Umbilical cord (tissue), 2 donors: ENCODE measurements at places on chromosomes 4 and X.

DNA sequence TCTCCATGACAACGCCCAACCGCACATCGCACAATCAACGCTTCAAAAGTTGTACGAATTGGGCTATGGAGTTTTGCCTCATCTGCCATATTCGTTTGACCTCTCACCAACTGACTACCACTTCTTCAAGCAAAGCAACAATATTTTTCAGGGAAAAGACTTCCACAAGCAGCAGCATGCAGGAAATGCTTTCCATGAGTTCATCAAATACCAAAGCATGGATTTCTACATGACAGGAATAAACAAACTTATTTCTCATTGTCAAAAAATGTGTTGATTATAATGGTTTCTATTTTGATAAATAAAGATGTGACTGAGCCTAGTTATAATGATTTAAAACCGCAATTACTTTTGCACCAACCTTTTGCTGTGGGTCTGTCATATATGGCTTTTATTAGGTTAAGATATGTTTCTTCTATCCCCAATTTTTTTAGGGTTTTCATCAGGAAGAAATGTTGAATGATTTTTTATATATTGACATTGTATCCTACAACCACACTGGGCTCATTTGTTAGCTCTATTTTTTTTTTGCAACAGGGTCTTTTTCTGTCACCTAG lies 138.4 kb downstream of the PWWP3B start:
- DNase-seq, result no peak

- DNase-seq, result no peak
These were observed 9.1 kb upstream of the YTHDC1 start for GRCh38 chr4:68358988-68359387.

DNA sequence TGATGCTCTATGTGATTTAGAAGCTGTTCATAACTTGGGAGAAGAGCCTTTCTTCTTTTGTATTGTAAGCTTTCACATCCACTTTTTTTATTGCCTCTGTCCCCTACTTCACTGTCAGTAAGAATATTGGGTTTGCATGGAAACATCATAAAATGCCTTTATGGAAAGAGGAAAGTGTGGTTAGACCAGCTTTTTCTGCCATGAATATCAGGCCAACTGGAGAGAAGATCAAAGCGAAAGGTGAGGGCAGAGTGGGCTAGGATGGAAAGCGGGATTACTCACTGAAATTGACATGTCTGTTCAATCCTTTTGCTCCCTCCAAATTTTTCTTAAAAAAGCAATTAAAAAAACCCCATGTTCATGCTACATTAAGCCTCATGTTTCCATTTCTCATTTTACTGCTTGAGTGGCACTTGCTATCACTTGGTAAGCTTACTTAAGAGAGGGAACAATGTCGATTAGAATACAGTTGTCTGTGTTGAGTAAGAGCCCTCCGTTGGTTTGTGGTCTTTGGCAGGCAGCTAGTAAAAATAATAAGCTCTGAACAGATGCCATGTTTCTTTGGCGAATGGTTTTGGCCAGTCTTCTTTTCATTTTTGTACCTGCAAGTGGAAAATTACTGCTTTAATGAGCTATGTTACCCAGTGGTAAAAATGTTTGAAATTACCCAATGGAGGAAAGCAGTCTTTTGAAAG lies 35.9 kb downstream of the SUPT20HL1 start:
- peak; percentile 5 for DNase-seq

- no peak for DNase-seq
These were observed 558.3 kb upstream of the GRIA3 start for GRCh38 chrX:122625821-122626220.

GRCh38 chr4:33200377-33200776 lies 2480.2 kb downstream of the PCDH7 start:
- no peak for DNase-seq

- no peak for DNase-seq
These were observed 571.5 kb upstream of the TENM3 start for GRCh38 chr4:181671672-181672071.

DNA sequence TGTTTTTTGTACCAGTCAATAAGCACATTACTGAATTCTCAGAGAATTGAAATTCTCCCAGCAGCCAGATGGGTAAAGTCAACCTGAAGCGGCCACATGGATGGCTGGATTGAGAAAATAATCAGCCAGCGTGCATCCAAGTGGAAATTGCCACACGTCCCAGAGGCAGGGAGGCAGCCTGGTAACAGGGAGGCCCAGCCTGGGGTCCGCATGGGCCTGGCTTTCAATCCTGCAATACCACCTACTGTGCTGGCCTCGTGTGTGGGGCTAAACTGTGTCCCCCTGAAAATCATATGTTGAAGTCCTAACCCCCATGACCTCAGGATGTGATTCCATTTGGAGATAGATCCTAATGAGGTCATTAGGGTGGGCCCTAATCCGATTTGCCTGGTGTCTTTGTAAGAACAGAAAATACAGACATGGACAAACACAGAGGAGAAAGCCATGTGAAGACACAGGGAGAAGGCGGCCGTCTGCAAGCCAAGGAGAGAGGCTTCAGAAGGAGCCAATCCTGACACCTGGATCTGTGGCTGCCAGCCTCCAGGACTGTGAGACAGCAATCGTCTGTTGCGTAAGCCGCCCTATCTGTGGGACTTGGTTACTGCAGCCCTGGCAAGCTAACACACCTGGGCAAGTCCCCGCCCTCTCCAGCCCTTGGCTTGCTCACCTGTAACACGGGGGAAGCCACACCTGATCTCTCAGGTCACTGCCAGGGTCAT lies 90.3 kb downstream of the JAKMIP1 start:
- no peak for DNase-seq

- DNase-seq, result peak; percentile 23
These were observed 328.6 kb downstream of the ARHGAP10 start for GRCh38 chr4:148060264-148061140.

GRCh38 chrX:154294791-154295574 lies at the start of gene TEX28:
TEX28 (minus strand) TSS chrX:154295124; CDS start chrX:154292117, 3,007 bp downstream.
- DNase-seq, result no peak

- DNase-seq, result no peak
These were observed 271.2 kb downstream of the NLGN4X start for GRCh38 chrX:5957506-5957905.

- no peak for DNase-seq
These were observed 6.4 kb downstream of the PPEF2 start for GRCh38 chr4:75895744-75896314.

DNA sequence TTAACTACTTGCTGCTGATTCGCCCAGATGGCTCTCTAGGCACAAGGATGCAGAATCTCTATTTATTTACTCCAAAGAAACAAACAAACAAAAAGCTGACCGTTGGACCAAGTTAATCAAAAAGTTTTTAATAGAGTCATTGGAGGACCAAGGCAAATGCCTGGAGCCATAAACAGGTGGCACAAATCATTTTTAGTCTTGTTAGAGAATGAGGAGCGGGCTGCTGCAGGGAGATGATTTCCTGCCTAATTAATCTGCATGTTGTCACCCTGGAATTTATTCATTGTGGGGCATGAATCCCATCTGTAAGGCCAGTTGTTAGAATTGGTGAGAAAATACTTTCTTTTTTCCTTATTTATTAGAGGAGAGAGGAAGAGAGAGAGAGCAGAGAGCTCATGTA lies 147.4 kb upstream of the GATB start:
- no peak for DNase-seq

- DNase-seq, result no peak
These were observed 92.5 kb upstream of the TEX13D start for GRCh38 chrX:124239911-124240310.

DNA sequence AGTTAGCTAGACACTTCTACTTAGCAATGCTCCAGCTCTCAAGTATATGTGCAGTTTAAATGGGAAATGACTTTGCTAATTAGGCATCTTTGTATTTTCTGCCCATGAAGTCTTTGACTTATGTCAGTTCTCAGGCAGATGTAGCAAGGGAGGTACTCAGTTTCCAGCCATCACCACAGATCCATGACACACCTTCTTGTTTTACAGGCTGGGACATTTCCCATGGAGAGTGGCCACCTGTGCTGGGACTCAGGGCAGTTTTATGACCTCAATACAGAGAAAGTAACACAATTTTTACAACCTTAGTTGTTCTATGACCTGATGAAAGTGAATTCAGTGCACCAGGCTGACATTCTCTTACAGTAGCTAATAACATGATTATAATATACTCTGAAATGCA lies 280.7 kb upstream of the GK2 start:
- DNase-seq, result no peak

- no peak for DNase-seq
These were observed 832 bp upstream of the EVC2 start for GRCh38 chr4:5709207-5709575.
